ENCODE measurements at places on chromosomes 3 and 15.

- no peak for DNase-seq
Observed at GRCh38 chr3:132268956-132269355, 48.3 kb upstream of the ACP3 start.

DNA sequence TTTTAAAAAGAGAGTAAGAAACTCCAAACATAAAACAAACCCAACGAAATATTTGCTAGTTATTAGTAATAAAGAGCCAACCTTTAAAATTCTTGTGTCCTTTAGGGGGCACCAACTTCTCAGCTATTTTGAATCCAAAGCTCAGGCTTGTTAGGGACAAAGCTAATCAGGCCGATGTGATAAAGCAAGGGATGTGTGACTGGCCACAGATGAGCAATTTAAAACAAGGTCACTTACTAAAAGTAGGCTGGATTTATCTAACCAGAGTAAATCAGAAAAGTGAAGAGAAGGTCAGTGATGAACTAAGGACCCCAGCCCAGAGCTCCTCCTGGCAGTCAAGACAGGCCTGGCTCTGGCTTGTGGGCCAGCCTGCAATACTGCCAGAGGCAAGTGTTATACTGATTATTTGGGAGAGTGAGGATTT, 108.5 kb downstream of the CYP19A1 start:
- no peak for DNase-seq

GRCh38 chr3:17050071-17050470, 165.3 kb downstream of the PLCL2 start:
- DNase-seq: no peak

DNA sequence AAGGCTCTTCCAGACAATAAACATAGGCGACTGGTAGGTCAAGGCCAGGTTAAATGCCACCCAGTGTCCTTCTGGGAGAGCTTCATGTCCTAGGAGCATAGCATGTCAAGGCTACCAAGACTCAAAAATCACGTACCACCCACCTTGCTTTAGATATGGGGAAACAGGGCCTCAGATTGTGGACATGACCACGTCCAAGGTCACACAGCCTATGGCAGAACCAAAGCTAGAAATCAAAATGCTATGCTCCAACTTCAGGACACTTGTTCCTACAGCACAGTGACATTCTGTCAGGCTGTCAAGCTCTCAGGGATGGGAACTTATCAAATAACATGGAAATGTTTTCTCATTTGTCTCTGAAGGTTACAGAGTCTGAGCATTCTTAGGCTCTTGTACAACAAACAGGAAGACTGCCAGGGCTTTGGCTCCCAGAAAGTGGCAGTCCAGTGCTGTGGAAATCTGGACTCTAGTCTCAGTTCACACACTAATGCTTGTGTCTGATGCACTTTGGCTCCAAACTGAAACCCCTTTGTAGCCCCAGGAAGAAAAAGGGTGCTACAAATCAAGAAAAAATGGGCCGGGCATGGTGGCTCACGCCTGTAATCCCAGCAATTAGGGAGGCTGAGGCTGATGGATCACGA, 170.4 kb upstream of the LPP start:
- DNase-seq: no peak

- DNase-seq: no peak
Observed at GRCh38 chr15:50808728-50809127, 43.2 kb upstream of the SPPL2A start.

GRCh38 chr3:106215047-106215446, 346.2 kb upstream of the CBLB start:
- no peak for DNase-seq

- DNase-seq: no peak
Observed at GRCh38 chr15:68081869-68082505, 27.9 kb downstream of the PIAS1 start.

- no peak for DNase-seq
Observed at GRCh38 chr15:27845535-27846369, 253.4 kb downstream of the OCA2 start.

DNA sequence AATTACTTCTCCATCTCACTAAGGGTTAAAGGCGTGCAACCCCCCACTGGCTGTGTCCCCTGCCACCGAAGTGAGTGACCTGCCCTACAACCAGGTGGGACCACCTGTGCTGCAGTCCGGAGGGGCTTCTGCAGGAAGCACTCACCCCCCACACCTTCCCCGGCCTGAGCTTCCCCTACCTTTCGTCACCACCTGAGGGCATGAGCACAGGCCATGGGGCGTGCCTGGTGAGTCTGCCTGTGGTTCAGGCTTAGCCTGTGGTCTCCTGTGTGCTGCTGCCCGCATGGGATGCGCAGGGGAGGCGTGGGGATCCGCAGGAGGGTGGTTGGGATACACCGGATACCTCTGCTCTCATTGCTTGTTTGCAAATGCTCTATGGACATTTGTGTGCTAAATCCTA, 46.0 kb downstream of the KLHL25 start:
- no peak for DNase-seq

GRCh38 chr3:179100652-179101051, 29.0 kb upstream of the ZMAT3 start:
- DNase-seq: no peak

DNA sequence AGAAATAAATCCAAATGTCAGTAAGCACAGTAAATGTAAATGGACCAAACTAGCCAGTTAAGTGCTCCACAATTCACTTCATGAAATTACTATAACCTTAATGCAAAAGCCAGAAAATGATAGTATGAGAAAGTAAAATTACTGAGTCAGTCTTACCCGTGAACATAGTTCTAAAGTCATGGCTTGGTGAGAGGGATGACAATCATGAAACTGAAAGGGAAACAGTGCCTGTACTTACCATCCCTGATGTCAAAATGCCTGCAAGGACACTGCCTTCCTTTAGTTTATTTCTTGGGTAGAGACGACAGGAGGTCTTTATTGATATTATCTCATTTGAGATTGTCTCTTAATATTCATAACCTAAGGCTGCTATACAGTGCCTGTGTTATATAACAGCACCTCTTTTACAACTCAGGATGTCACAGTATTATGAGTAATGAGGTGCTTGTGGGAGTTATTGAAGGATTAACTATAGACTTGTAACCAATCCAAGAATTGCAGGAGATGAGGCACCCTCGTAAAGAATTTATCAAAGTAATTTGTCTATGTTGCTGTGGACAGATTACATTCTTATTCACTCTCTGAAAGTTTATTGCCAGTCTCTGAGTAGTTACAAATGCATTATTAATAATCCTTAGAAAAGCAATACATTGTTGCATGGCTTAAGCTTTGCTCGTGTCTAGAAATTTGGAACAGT, 142.9 kb upstream of the BFSP2 start:
- DNase-seq: no peak

- no peak for DNase-seq
Observed at GRCh38 chr15:33086500-33087121, 107.9 kb downstream of the FMN1 start.

GRCh38 chr15:58378241-58379085, 53.3 kb upstream of the LIPC start:
- DNase-seq: no peak

DNA sequence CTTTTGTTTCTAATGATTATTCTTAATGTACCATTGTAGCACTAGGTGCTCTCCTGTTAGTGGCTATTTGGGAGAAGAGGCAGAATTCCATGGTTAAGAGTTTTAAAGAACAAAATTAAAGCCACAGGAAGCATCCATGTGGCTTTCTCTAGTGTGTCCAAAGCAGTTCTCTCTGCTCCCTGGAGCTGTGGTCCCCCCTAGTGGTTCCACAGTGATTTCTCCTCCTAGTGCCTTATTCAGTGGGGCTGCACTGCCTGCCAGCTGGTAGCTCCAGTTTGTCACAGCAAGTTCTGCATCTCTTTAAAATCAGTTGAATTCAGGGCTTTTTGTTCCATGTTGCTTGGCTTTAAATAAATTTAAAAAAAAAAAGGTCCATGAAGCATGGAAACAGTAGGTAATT, 39.6 kb upstream of the FAM98B start:
- no peak for DNase-seq

- DNase-seq: no peak
Observed at GRCh38 chr3:78257951-78258530, 1218.1 kb downstream of the ROBO2 start.

DNA sequence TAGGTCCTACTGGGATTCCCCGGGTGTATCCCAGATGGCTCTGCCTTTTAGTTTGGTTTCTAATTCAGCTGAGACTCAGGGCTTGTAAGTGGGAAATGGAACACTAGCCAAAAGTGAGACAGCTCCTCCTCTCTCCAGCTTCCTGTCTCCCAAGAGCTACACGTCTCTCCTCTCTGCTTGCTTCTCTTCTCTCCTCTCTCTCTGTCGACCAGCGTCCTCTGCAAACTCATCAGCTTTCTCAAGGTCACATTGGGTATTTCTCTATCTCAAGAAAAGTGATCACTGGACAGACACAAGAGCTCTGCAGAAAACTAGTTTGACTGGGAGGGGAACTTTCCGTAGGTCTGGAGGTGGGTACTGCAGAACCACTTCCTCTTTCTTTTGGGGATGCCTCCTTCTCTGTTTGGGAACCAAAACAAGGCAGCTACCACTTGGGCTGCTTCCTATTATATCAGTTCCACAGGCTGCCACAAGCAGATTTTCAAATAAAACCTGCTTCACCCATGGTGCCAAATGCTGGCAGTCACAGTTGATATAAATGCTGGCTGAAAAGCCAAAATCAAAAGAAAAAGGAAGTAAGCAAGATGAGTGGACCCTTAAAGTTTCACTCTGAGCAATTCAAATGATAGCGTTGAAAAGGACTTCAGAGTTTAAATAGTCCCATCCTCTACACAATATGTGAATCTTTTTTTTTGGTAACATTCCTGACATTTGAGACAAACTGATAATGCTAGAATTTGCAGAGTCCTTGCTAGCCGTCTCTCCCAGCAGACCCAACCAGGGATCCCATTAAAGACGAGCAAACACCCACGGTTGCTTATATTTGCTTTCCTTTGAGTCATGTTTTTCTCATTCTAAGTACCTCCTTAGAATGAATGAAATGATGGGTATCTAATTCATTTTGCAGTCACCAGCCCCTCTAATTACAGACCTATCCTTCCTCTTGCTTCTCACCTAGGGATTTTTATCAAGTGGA, 7.2 kb upstream of the DYNC1LI1 start:
- DNase-seq: no peak

DNA sequence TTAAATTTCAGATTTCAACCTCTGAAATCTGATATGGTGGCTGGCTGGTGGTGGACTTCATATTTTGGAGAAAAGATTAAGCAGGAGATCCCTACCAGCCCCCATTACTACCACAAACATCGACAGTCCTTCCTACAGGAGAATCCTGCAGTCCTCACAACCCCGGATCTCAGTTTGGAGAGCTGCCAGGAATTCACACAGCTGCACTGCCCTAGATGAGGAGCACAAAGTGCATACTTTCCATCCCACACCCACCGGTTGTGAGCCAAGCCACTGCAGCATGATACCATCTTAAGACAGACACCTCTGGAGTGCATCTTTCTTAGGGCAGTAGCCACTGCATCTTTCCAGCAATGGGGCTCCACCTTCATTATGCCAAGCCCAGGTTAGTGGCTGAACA, 185.5 kb upstream of the GPR149 start:
- no peak for DNase-seq

DNA sequence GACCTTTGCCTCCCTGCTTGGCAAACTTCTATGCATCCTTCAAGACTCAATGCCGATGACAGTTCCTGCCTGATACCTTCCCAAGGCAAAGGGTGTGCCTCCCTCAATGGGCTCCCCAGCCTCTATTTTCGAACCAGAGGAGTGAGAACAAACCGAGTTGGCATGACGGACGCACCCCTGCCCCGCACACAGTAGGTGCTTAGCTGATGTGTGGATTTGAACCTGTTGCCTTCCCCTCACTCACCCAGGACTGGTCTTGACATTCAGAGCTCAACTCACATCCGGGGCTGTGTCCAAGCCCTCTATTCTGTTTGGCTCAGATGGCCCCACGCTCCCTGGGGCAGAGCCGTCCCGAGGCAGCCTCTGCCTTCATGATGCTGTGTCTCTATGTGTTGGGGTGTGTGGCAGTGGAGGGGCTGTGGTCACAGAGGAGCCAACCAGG, 52.2 kb upstream of the SLC6A11 start:
- DNase-seq: no peak

- no peak for DNase-seq
Observed at GRCh38 chr15:25176991-25177954, 222.5 kb downstream of the SNRPN start.

DNA sequence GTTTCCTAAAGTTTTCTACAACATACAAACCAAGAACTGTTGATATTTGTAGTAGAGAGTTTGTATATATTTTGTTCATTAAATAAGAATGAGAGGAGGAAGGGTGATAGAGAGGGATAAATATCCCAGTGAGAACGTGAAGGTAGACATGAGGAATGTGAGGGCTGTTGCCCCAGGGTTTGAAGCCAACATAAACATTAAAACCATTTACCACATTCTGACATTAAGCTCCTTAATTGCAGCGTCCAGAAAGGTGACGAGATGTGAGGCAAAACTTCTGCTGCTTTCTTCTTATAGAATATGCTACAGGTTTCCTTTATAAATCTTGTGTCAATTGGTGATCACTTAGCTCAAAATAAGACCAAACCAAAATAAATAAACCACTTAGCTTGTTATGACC, 267.8 kb upstream of the CNTN4 start:
- no peak for DNase-seq

GRCh38 chr3:126872701-126873342, 110.1 kb upstream of the PLXNA1 start:
- no peak for DNase-seq

- DNase-seq: no peak
Observed at GRCh38 chr15:80403712-80404056, 498 bp upstream of the ARNT2 start.

DNA sequence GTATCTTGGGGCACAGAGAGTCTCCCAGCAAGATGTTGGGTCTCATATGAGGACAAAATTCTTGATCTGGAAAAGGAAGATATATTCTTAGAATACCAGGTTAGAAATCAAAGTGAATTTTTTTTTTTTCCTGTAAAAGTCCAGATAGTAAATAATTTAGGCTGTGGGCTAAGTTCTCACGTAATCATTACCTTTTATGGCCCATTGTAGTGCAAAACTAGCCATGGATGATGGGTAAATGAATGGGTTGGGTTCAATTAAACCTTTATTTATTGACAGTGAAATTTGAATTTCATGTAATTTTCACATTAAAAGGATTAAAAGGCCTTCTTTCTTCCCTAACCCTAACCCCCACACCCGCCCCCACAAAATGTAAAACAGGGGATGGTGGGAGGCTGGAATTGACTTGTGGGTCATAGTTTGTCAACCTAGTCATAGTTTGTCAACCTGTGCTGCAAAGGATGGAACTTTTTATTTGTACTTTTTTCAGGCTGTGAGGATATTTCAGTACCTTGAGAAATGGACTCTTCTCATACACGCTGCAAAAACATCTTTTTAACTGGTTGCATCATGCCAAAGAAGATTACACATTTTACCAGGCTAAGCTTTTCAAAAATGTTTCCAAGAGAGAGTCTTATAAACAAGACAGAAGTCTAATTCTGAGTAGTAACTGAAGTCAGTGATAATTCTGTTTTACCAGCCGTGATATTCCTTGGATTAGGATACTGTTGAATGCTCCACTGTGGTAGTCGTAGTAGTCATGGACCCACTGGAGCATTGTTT, 138.8 kb downstream of the AKAP13 start:
- DNase-seq: no peak

GRCh38 chr3:101867511-101867910, 18.2 kb downstream of the NFKBIZ start:
- no peak for DNase-seq

Measured in stimulated activated CD8-positive, alpha-beta memory T cell treated with anti-CD3 and anti-CD28 coated beads, Interleukin-7, amount 100 ng/mL, for 1 hour (primary cell).